ENCODE measurements at places on chromosomes 1 and 21.

- DNase-seq, result no peak
Observed at GRCh38 chr1:174954073-174954460, 45.7 kb upstream of the CACYBP start.

- no peak for DNase-seq
Observed at GRCh38 chr1:32718036-32718435, 15.5 kb upstream of the SYNC start.

- DNase-seq, result no peak
Observed at GRCh38 chr1:234373959-234374254, 651 bp downstream of the COA6 start.

DNA sequence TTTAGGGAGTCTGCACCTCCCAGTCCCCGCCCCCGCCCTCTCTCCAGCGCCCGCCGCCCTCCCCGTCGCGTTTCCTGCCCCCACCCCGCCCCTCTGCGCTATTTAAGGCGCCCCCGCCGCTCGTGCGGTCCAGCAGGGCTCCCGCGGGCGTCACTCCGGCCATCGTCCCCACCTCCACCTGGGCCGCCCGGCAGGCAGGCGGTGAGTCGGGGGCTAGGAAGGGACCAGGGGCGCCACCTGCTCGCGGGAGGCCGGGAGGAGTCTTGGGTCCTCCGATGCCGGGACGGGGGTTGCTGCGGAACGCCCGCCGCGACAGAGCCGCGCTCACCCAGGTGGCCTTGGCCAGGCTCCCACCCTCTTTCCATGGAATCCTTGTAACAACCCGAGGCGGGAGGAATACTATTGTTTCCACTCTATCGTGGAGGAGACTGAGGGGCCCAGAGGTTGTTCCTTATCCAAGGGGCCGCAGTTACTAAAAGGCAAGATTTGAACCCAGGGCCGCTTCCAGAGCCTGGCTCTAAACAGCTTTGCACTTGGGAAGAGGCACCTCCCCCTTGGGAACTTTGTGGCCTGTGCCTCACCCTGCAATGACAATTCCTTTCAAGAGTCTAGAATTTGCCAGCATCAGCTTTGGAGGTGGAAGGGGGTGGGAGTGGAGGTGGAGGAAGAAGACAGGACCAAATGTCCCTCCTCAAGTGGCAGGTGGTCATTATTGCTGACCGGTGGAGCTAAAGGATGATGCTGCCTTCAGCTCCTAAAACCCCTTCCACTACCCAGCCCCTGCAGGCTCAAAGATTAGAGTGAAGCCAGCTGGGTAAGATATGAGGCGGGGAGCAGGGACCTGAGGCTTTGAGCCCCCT, at the start of gene GJA4:
Gene GJA4, plus strand, starts transcription at position 132 of the 860 bp plus-strand sequence. CDS start 1,215 bp downstream, outside the sequence.
- DNase-seq, result no peak

- no peak for DNase-seq
Observed at GRCh38 chr1:116820369-116820768, 66.1 kb downstream of the CD2 start.

DNA sequence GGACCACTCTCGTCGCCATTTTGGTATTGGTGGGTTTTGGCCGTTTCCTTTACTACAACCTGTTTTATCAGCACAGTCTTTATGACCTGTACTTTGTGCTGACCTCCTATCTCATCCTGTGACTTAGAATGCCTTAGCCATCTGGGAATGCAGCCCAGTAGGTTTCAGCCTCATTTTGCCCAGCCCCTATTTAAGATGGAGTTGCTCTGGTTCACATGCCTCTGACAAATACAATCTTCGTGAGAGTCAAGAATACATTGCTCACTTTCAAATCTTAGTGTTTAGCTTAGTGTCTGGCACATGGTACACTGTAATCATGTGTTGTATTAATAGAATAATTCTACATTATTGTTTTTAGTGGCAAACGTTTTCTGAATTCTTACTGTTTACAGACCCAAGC, 88.9 kb downstream of the BACH1 start:
- DNase-seq, result no peak

- DNase-seq, result no peak
Observed at GRCh38 chr1:3678361-3679097, 26.2 kb downstream of the TP73 start.

GRCh38 chr21:45558044-45558721, 15.9 kb upstream of the SLC19A1 start:
- DNase-seq, result no peak

DNA sequence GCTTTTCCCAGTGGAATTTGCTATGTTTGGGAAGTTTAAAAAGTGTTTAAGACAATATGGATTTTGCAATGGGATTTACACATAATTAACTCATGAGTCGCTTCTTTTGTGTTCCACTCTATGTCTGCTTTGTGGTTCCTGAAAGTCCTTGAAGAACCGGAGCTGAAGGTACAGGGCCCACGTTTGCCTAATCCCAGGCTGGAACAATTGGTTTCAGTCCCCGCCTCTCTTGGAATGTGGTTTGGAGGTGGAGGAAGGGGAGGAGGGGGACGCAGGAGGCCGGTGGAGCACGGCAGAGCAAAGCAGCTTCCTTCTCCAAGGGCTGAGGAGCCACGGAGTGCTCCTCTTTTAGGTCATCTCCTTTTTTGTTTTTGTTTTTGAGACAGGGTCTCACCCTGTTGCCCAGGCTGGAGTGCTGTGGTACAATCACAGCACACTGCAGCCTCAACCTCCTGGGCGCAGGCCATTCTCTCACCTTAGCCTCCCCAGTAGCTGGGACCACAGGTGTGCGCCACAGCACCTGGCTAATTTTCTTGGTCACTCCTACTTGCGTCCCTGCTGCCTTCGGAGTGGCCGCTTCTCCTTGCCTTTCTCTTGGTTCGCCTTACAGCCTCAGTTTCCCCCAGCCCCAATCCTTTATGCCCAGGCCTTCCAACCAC, 129.5 kb upstream of the ERRFI1 start:
- DNase-seq, result no peak

GRCh38 chr1:209160230-209160629, 423.3 kb upstream of the CAMK1G start:
- DNase-seq, result no peak

DNA sequence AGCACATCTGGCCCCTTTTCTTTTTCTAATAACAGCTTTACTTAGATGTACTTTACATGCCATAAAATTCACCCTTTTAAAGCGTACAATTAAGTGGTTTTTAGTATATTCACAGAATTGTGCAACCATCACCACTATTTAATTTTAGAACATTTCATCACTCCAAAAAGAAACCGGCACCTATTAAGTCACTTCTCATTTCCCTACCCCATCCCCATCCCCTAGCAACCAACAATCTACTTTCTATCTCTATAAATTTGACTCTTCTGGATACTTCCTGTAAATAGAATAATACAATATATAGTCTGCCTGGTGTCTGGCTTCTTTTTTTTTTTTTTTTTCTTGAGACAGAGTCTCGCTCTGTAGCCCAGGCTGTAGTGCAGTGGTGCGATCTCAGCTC, 59.5 kb upstream of the ENAH start:
- no peak for DNase-seq

DNA sequence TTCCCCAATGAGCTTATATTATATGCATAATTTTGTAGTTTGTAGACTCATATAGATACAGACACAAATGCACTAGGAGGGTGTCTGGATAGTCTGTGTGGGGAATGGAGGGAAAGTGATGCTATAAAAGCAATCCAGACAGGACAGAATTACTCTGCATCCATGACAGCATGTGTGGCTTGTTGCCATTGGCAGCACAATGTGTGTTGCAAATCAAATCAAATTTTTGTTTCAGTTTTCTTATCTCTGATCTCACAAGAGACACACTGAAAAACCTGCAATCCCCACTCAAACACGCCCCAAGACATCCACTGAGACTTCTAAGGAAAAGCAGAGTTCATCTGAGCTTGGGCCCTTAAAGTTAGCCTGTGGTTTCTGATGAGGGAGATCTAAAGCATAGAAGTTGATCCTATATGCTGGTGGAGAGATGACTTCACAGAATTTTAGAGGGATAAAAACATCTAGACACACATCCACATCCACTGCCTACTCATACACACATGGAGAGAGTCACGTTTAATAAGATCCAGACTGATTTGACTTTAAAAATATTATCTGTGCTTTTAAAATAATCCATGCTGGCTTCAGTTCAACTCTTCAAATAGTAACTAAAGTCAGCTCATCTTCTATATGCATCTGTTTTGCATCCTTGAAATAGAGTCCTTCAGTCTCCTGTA, 313.0 kb upstream of the PLXNA2 start:
- DNase-seq, result no peak

DNA sequence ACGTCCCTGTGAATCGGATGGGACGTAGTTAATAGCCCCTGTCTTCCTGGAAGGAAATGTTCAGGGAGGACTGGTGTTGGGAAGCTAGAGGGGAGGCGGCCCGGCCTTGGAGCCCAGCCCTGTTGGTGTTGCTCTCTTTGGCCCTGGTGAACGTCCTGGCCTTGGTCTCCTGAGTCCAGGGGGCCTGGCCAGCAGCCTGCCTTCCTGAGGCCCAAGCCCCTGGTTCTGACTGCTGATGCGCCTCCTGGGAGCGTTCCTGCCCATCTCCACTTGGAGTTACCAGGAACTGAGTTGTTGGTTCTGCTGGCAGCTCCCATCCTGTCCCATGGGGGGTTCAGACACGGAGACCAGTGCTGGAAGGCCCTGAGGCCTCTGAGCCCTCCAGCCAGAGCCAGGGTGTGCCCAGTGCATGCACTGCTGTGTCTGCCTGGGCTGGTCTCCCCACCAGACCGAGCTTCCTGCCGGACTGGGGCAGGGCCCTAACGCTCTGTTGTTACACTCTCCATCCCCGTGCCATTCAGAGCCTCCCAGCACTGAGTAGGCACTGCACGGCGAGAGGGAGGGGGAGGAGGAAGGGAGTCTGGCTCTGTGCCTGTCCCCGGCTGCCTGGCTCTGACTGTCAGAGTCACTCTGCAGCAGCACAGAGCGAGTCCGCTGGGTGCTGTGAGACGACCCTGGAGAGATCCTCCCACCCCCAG, 382.5 kb upstream of the VAMP3 start:
- no peak for DNase-seq

DNA sequence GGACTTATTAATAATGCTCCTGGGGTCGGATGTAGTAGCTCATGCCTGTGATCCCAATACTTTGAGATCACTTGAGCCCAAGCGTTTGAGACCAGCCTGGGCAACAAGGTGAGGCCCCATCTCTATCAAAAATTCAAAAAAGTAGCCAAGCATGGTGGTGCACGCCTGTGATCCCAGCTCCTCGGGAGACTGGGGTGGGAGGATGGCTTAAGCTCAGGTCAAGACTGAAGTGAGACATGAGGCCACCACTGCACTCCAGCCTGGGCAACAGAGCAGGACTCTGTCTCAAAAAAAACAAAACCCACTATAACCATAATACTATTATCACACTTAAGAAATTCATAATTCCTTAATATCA, 1.6 kb upstream of the DEGS1 start:
- no peak for DNase-seq

DNA sequence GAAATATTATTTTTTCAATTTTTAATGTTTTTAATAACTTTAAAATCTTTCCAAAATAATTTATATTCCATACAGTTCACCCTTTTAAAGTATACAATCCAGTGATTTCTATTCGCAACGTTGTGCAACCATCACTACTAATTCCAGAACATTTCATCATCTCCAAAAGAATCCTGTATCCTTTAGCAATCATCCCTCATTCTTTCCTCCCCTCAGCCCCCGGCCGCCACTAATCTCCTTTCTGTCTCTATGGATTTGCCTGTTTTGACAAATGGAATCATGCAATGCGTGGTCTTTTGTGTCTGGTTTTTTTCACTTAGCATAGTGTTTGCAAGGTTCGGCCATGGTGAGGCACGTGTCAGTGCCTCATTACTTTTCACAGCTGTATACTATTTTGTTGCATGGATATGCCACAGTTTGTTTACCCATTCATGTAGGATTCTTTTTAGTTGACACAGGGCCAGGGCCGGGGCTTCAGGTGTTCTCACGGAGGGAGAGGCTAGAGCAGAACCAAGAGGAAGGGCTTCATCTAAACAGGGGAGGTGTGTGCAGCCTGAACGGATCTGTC, 40.6 kb upstream of the ZBTB40 start:
- DNase-seq, result no peak

- DNase-seq, result no peak
Observed at GRCh38 chr1:67788904-67789303, 44.4 kb downstream of the GNG12 start.

DNA sequence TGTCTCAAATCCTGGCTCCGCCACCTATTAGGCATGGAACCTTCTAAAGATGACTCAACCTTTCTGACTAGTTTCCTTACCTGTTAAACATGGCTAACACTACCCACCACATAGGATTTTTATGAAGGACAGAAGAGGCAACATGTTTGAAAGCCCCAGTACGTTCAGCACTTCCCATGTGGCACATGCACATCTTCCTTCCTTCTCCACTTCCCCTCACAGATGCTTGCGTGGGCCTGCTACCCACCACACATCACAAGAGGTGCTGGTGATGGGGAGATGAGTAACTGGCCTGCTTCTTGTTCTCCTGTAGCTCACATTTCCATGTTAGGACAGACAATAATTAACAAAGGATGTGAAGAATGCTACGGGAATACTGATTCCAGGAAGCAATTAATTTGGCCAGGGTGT, 7.1 kb downstream of the ZBTB21 start:
- DNase-seq, result no peak

- DNase-seq, result no peak
Observed at GRCh38 chr1:22612671-22613571, 23.5 kb upstream of the C1QA start.

DNA sequence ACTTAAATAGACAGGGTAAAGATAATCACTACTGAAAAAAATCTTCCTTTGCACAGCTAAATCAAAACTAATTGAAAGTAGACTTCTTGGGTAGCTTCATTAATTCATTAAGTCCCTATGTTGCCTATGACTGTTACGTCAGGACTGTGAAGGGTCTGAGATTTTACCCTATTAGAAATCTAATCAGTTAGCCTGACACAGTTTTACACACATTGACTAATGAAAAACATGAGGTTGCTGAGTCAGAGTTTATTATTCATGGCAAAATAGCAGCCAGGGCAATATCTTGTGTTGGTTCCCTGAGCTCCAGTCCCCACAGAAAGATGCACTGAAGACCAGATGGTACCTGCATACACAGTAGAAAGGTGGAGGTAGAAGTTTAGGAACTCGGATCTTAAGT, 262.5 kb upstream of the ZP4 start:
- DNase-seq, result no peak

Measured in stimulated activated CD8-positive, alpha-beta memory T cell treated with anti-CD3 and anti-CD28 coated beads, Interleukin-7, amount 100 ng/mL, for 24 hours (primary cell).